IPS DF 19.7 (cell line): ENCODE measurements at places on chromosomes 3 and 15.

DNA sequence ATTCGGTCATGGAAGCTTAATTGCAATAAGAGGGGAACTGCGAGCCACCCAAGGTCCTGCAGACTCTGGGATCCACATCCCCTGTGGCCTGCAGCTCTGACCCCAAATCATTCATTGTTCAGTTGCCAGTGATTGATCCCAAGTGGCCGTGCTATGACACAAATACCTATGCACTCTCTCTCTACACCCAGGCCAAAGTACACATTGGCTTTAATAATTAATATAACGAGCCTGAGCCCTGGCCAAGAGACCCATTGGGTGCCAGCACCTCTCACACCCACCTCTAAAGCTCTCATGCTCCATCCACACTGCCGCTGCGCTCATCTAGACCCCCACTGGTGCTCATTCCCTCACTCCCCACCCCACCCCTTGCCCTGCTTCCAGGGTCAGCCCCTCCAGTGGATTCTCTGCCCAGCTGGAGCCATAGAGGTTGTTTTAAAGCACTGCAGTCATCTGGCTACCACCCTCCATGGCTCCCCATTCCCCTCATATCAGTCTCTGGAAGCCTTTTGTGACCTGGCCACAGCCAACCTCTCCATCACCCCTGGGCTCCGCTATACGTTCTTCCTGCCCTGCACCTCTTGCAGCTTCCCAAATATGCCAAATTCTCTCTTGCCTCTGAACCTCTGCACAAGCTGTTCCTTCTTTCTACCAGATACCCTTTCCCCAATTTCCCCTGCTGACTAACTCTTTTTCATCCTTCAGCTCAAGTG lies 37.7 kb upstream of the SLC6A6 start:
- DNase-seq, result no peak

DNA sequence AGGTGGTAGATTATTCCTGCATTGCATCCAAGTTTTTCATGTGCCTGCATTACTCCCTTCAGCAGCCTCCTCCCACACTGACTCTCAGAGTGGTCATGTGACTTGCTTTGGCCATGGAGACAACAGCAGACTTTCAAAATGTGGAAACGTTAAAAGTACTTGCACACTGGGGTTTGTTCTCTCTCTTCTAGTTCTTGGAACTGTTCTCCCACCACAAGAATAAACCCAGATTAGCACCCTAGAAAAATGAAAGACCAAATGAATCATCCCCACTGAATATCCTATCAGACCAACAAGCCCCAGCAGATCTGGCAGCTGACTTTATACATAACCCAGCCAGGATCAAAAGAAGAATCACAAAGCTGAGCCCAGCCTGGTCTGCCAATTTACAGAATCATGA lies 398.5 kb downstream of the VPS13C start:
- no peak for DNase-seq

DNA sequence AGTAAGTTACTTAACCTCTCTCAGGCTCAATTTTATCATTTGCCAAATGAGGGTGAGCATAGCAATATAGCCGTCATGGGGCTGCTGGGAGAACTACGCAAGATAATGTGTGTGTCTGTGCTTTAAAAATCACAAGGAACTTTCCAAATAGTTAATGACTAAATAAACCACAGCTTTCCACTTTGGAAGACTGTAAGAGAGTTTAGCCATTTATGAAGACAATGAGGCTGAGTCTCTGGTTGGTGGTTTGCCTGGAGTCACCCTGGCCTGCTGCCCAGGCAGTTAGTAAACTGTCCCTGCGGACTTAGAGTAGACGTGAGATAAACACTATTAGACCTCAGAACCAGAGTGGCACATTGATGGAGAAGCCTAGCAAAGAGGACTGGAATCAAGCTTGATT lies 357.7 kb downstream of the CLSTN2 start:
- DNase-seq, result no peak

- no peak for DNase-seq
Observed at GRCh38 chr3:194836661-194837060, 151.0 kb downstream of the FAM43A start.

- no peak for DNase-seq
Observed at GRCh38 chr3:186519021-186519658, 25.0 kb downstream of the CRYGS start.

GRCh38 chr15:89675606-89676005 lies 3.6 kb downstream of the PLIN1 start:
- DNase-seq, result no peak

GRCh38 chr15:60964527-60964926 lies 264.6 kb downstream of the RORA start:
- DNase-seq, result no peak

- no peak for DNase-seq
Observed at GRCh38 chr3:53715815-53716483, 130.3 kb downstream of the CHDH start.

DNA sequence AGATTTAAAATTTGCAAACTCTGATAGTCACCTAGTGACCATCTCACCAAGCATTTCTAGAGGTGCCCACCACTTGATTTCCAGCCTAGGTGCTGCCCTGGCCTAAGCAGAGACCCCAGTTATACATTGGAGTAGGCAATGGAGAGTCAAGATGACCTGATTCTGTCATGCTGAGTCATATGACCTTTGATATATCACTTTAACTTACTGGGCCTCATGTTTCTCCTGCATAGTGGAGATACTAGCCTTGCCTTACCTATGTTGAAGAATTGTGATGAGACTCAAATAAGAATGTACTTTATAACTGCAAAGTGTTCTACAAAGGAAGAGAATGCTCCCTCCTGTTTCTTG lies 75.5 kb upstream of the XCR1 start:
- no peak for DNase-seq

- no peak for DNase-seq
Observed at GRCh38 chr15:85003593-85004312, 22.1 kb downstream of the PDE8A start.

DNA sequence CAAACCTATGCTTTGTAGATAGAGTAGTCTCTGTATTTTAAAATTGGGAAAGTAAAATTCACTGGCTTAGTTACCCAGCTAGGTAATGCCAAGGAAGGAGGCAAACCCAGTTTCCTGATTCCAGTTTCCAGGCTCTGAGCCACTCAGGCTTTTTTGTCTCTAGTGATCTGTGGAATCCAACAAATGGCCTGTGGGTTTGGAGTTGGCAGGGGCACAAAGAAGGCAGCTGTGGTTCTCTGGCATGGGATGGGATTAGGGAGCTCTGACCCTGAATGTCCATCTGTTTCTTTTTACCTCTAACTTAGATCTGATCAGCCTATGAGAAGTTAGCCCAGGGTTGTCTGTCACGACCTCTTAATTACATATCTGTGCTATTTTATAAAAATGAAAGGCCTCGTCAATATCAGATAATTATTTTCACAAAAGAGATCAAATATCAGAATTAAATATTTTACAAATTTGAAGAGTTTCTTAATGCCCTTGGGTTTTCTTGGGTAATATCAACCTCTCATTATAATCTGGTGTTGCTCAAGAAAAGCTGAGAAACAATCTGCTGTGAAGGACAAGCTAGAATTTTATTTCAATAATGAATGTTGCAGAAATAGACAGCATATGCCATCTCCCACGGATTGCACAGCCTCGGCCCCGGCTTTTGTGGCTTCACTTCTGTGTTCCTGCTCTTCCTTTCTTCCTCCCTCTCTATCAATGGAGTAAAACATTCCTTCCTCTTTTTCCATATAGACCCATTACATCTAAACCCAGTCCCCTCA lies 63.7 kb upstream of the DAZL start:
- DNase-seq, result no peak
